Osteoblast (primary cell): ENCODE measurements at places on chromosomes 5 and 9.

- no peak for DNase-seq
Observed at GRCh38 chr9:8733131-8733954, 933.8 kb upstream of the DMAC1 start.

GRCh38 chr9:93306579-93307091, 122.7 kb downstream of the WNK2 start:
- peak; percentile 85 for DNase-seq

GRCh38 chr5:54325610-54326311, 15.4 kb upstream of the ARL15 start:
- DNase-seq, result no peak

DNA sequence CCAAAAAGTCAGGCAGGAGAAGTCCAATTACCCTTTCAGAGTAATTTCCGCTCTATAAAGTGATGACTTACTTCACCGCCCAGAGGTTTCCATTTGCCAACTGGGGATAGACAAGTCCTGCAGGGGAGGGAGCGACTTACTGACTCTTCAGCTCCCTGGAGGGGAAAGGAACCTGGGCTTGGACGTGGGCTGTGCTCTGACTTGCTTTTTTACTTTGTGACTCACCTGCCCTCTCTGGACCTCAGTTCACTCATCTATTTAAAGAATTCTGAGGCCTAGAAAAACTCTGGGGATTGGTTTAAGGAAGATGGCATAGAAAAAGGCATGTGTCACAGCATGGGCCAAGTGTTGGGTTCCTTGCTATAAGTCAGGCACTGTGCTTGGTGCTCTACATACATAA, 180.4 kb upstream of the TRIM32 start:
- DNase-seq, result peak; percentile 73

GRCh38 chr5:127580731-127581130, 63.3 kb downstream of the PRRC1 start:
- no peak for DNase-seq

DNA sequence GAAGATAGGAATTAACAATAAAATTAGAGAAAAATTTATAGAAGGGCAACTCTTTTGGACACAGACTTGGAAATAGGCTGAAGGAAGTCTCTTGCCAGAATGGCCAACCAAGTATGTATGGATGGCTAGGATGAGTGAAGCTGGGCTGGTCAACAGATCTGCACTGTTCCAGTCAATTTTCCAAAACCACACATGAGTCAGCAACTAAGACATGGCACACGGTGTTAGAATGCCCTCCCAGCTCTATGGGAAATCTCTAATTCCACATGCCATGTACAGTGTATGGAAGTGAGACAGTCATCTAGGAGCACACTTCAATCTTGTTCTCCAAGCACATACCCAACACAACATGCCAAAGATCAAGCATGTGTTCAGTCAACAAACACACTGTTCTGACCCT, 129.6 kb downstream of the GLIS3 start:
- DNase-seq, result no peak

GRCh38 chr9:73162987-73163768, 11.5 kb downstream of the ANXA1 start:
- no peak for DNase-seq
